ENCODE measurements at places on chromosomes 11 and 22.

- DNase-seq = no peak
Measured at GRCh38 chr11:61009392-61010275, 38.2 kb downstream of the CD6 start.

- DNase-seq = no peak
Measured at GRCh38 chr11:115226556-115226955, 277.7 kb downstream of the CADM1 start.

GRCh38 chr11:113670831-113671215 is 35.3 kb downstream of the TMPRSS5 start:
- DNase-seq = no peak

GRCh38 chr22:31044262-31044861 is 36.8 kb upstream of the SMTN start:
- DNase-seq = no peak

GRCh38 chr22:50490531-50491308 is 4.1 kb downstream of the MIOX start:
- DNase-seq = no peak

- DNase-seq = peak; percentile 80
Measured at GRCh38 chr22:26642465-26643417, 14.6 kb upstream of the MIAT start.

DNA sequence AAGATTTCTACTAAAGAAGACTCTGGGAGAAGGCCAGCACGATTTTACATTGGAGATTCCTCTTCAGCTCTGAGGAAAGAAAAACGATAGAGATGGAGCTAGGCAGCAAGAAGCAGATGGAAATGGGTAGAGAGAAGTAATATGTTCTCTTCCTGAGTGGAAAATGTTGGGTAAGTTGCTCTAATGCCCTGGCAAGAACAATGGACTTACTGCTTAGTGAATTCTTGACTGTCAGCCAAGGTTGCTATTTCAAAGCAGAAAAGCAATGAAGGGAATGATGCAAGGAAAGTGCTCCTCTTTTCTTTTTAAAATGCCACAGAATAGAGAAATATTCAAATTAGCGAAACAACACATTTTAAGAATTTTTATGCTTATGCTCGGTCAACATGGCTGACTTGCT is 38.4 kb upstream of the CWF19L2 start:
- no peak for DNase-seq

DNA sequence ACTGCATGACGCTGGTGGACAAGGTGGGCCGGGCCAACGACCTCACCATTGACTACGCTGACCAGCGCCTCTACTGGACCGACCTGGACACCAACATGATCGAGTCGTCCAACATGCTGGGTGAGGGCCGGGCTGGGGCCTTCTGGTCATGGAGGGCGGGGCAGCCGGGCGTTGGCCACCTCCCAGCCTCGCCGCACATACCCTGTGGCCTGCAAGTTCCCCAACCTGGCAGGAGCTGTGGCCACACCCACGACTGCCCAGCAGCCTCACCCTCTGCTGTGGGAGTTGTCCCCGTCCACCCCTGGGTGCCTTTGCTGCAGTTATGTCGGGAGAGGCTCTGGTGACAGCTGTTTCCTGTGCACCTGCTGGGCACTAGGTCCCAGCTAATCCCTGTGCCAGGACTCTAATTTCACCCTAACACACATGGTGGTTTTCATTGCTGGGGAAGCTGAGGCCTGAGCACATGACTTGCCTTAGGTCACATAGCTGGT is 49.0 kb upstream of the PPP6R3 start:
- no peak for DNase-seq

DNA sequence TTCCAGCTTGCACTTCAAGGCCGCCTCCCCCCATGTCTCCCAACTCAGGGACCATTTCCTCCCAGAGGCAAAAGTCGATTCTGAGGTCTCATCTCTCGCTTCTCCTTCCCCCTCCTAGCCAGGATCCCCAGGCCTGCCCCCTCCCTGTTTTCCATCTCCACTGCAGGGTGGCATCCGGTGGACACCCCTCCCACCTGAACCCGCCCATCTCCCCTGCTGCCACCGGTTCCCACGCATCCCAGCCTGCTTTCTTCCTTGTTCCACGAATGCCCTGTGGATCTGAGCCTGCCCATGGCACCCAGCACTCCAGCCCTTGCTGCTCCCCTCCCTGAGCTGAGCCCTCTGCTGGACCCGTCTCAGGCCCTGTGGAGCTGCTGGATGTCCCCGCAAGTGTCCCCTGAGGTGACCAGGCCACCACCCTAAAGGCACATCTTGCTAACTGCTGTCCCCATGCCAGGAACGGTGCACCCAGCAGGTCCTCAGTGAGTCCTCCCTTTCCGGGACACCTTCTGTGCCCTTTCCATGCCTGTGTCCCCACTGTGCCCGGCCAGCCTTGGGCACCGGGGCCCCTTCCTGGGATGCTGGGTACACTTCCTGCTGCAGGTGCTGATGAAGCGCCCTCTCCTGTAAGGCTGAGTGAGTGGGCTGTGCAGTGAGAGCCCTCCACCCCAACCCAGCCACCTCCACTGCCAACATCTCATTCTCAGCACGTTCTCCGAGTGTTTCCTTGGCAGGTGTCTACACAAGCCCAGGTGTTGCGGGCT is 936 bp downstream of the IL17REL start:
- no peak for DNase-seq

GRCh38 chr11:1059759-1060158 is 14.9 kb upstream of the MUC2 start:
- no peak for DNase-seq

All from stimulated activated CD4-positive, alpha-beta T cell treated with anti-CD3 and anti-CD28 coated beads, Interleukin-15, amount 100 ng/mL, for 48 hours (primary cell).